CD8-positive, alpha-beta memory T cell (primary cell): ENCODE measurements at places on chromosomes 2 and 18. TPM values are rescaled to one million over a fixed set of nuclear protein-coding genes. Genes with fewer than 3 reads are reported as not detected.

CNNM3 gene
- total RNA-seq, result 32.6 TPM

FEV gene
- not detected for total RNA-seq

FLACC1 gene
- total RNA-seq, result 2.5 TPM

CRYBA2 gene
- not detected for total RNA-seq

MPP4 gene
- not detected for total RNA-seq

PLCL1 gene
- 0.71 TPM for total RNA-seq

PID1 gene
- total RNA-seq, result not detected

ZSWIM2 gene
- not detected for total RNA-seq

ALPI gene
- total RNA-seq, result not detected
